GM23338 (cell line): ENCODE measurements at places on chromosomes 2 and 18.

- peak; percentile 88 for DNase-seq
These were observed 20.4 kb downstream of the IFIH1 start for GRCh38 chr2:162297925-162298552.

GRCh38 chr2:224780106-224780505 is 63.9 kb upstream of the CCDC195 start:
- DNase-seq: no peak

GRCh38 chr2:232363784-232364615 is 14.6 kb upstream of the ALPP start:
- DNase-seq: no peak

DNA sequence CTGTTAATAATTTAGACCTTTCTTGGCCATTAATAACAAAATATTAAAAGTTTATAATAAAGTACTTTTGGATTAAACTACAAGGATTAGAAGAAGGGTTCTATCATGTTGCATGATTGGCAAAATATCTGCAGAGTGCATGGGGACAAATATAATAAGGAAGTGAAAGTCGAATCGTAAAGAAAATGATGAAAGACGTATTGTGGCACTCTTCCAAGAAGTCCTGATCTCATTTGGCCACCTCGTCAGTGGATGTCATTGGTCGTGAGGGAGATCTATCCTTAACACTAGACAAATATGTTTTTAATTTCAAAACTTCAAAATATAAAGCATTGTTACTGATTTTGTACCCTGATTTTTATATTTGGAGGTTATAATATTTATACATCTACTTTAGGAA is 197.7 kb upstream of the STON1 start:
- no peak for DNase-seq

- DNase-seq: no peak
These were observed 42.5 kb downstream of the POU3F3 start for GRCh38 chr2:104896446-104896845.

- peak; percentile 5 for DNase-seq
These were observed 1102.6 kb upstream of the PIK3C3 start for GRCh38 chr18:40852406-40852805.

- DNase-seq: peak; percentile 97
These were observed 25.5 kb upstream of the PXDN start for GRCh38 chr2:1769703-1770422.

DNA sequence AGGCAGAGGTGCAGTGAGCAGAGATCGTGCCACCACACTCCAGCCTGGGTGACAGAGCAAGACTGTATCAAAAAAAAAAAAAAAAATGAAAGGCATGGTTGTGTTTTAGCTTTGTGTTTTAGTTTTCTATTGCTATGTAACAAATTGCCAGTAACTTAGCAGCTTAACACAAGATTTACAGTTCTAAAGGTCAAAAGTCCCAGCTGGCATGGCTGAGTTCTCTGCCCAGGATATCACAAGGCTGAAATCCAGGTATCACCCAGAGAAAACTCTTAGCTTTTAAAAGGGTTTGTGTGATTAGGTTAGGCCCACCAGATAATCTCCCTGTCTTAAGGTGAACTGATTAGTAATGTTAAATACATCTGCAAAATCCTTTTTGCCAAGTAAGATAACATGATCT is 107.7 kb upstream of the YPEL5 start:
- no peak for DNase-seq

- peak; percentile 95 for DNase-seq
These were observed 80.6 kb downstream of the RIT2 start for GRCh38 chr18:43034683-43035500.

GRCh38 chr2:126894082-126894481 is 4.6 kb upstream of the TEX51 start:
- DNase-seq: no peak

- no peak for DNase-seq
These were observed 14.3 kb downstream of the IGFBP5 start for GRCh38 chr2:216680951-216681629.

DNA sequence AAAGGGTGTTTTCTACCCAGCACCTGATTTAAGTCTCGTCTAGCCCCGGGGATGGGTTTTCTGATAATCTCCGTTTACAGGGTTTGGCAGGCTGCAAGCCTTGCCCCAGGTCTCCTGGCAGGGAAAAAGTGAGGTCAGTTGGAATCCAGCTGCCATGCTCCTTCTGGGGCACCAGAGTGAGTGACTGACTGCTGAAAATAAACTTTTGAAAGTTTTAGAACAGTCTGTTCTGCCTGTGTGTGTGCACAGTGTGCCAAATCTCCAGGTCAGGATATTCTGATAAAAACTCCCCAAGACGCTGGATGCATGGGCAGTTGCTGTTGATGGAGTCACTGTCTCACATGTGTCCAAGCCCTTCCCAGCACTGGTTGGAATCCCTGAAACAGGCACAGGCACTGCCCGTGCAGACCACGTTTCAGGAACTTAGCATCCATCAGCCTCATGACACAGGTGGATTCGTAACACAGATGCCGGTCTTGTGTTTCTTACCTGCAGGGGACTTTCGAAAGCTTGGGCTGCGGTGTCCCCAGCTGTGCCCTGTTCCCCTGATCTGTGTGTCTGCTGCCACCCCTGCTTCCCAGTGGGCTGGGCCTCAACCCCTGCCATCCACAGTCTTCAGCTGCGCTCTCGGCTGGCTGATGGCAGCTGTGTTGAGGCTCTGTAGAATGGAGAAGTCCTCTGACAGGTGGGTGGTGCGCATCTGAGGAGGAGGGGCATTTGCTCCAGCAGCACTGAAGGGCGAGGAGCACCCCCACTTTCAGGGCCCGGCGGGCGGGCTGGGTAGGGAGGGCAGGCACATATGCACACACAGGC is 65.0 kb downstream of the SH3RF3 start:
- DNase-seq: no peak

- DNase-seq: no peak
These were observed 18.1 kb downstream of the CYP1B1 start for GRCh38 chr2:38057651-38058410.

- no peak for DNase-seq
These were observed 216.4 kb downstream of the STK39 start for GRCh38 chr2:168030862-168031624.

DNA sequence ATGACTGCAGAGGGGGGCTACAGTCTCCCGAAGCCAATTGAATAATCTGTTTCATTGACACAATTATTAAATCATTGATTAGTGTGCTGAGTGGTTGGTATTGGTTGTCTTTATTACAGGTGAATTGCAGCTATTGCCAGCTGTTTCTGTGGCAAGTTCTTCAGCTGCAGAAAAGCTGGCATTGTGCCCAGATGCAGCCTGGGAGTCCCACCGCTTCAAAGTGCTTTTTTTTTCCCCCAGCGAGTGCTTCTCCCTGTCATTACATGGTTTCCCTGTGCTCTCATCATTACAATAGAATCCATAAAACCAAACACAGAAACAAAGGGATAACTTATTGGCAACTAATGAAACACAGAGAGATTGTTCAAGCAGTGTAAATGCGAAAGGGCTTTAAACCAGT is 164.7 kb downstream of the GRB14 start:
- no peak for DNase-seq

DNA sequence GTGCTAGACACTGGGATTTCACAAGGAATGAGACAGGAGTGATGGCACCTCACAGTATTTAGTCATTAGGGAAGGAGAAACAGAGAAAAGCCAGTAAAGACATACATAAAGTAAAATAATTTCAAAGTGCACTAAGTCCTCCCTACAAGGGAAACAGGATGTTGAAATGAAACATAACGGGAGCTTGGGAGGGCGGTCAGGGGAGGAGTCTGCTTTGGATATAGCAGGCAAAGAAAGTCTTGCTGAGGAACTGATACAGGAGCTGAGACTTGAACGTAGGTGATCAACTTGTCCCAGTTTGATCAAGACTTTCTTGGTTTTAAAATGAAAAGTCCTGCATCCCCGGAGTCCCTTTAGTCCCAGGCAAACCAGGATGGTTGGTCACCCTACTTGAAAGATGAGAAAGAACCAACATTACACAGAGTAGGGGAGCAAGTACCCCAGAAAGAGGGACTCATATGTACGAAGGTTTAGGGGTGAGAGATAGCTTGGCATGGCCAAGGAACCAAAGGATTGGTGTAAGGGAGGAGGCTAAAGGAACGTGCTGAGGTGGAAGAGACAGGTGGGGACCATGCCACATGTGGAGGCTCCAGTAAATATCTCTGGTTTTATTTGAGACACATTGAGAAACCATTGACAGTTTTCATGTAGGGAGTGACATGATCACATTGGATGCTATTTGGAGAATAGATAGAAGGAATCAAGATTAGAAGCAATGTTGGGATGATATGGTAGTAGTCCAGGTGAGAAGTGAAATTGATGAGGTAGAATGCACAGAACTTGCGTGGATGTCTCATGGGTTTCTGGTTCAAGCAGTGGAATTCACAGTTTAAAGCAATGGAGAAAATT is 28.4 kb downstream of the FBXO48 start:
- DNase-seq: no peak

GRCh38 chr2:159137511-159138241 is 148.8 kb downstream of the WDSUB1 start:
- DNase-seq: no peak

DNA sequence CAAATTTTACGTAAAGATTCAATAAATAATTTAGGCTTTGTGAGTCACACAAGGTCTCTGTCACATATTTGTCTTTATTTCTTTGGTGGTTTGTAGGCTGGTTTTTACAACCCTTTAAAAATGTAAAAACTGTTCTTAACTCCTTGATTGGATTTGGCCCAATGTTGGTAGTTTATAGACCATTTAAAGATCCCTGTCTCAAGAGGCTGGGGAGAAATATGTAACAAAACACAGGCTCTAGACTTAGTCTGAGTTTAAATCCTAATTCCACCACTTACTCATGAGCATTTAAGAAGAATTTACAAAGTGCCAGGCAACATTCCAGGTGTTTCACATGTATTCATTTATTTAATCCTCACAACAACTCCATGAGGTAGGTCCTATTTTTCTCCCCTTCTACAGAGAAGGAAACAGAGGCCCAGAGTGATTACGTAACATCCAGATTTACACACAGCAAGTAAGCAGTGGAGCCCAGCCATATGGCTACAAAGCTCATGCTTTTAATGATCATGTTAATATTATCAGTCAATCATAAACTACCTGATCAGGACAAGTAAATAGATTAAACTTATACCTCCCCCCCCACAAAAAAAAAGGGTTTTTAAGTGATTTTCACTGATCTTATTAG is 416.6 kb upstream of the ACVR2A start:
- no peak for DNase-seq

DNA sequence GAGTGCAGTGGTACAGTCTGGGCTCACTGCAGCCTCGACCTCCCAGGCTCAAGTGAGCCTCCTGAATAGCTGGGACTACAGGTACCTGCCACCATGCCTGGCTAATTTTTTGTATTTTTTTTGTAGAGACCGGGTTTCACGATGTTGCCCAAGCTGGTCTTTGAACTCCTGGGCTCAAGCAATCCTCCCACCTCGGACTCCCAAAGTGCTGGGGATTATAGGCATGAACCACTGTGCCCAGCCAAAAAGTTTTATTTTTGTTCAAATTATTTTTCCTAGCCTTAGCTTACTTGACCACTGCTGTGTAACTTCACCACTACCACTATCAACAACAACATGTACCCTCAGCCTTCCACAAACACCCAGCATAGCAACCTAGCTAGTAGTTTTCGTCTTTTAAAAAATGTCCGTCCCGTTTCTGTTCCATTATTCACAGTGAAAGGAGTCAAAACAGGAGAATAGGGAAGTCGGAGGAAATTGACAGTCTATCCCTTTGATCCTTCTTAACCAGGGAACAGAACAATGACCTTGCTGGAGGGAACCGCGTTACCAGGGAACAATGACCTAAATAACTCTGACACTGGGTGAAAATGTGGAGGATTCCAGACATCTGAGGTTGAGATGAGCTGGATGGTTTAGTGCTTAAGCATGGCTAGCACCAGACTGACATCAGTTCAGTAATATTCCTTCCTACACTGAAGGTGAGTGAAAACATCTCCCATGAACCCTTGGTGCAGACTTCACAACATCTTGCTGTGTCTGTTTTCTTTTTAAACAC is 69.2 kb upstream of the ARL4C start:
- no peak for DNase-seq

- no peak for DNase-seq
These were observed 10.1 kb downstream of the SERPINB10 start for GRCh38 chr18:63917817-63918216.

GRCh38 chr2:53500181-53500580 is 267.4 kb upstream of the CHAC2 start:
- DNase-seq: no peak

DNA sequence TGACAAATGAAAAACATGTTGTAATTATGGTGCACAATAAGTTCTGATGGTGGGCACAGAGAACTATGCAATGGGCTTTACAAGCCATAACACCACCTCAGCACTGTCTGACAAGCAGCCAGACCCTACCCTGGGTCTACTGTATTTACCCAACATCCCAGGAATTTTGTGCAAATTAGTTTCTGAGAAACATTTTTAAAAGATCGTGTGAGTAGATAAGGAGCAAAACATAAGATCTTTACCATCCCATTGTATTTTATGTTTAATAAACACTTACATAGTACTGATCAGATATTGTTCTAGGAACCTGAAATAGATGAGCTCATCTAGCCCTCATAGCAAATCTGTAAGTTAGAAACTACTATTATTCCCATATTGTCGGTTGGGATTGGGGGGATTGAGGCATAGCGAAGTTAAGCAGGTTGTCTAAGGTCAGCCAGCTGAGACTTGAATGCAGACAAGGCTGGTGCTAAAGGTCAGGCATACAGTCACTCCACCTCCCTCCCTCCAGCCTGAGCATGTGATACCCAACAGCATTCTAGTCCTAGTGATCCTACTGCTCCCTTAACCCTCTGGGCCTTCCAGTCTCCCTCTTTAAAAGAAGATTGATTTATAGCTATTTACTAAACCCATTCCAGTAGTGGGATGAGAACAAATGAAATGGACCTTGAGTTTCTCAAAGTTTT is 67.4 kb upstream of the STAM2 start:
- DNase-seq: no peak

DNA sequence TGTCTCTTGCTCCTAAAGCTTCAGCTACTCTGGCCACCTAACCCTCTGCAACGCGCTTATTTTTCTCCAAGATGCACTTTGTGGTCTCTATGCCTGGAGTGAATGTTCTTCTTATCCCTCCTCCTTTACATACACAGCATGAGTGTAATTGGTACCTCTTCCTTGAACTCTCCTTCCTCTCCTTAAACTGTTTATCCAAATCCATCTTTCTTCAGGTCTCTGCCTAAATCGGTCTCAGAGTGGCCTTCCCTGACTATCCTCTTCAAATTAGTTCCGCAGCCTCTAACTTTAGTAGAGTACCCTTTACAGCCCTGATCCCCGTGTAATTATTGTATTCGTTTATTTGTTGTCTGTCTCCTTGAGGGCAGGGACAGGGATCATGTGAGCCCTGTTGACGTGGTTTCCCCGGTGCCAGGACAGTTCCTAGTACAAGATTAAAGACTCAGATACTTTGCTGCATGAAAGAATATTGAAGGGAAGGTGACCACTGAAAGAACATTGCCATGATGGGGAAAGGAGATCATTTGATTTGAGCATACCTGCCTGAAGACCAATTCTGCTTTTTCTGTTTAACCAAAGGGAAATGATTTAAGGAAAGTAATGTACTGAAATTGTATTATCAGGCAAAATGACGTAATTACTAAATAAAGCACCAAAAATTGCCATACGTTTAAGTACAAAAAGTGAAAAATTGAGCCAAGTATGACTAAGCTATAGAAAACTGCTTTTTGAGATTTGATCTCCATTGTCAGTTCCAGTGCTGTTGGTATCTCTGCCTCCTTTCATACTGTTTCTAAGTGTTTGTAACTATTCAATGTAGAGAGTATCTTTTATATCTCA is 1.2 kb downstream of the CNOT9 start:
- DNase-seq: peak; percentile 18
